ENCODE measurements at places on chromosomes 7 and 10.

DNA sequence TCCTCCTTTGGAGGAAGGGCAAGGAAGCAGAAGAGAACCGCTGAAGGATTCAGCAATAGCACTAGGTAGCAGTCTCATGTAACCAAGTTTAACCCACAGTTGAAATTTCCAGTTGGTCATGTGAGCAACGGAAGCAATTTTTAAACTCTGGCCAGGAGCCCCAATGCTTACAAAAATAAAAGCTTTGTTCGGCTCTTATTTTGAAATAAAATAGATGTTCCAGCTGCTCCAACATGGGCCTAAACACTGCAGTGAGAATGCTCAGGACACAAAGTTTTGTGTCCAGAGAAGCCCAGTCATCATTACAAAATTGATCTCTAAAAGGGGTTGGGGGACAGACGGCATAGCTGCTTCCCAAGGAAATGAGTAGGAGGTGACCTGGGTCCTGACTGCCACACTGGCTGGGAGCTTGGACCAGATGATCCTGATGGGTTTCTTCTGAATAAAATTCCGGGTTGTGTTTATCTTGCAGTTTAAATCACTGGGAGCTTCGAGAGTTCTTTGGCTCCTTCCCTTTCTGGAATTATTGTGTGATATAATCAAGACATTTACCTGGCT is 452 bp upstream of the TMEM140 start:
- no peak for DNase-seq

GRCh38 chr10:114420811-114421485 is 16.6 kb upstream of the AFAP1L2 start:
- DNase-seq = no peak

DNA sequence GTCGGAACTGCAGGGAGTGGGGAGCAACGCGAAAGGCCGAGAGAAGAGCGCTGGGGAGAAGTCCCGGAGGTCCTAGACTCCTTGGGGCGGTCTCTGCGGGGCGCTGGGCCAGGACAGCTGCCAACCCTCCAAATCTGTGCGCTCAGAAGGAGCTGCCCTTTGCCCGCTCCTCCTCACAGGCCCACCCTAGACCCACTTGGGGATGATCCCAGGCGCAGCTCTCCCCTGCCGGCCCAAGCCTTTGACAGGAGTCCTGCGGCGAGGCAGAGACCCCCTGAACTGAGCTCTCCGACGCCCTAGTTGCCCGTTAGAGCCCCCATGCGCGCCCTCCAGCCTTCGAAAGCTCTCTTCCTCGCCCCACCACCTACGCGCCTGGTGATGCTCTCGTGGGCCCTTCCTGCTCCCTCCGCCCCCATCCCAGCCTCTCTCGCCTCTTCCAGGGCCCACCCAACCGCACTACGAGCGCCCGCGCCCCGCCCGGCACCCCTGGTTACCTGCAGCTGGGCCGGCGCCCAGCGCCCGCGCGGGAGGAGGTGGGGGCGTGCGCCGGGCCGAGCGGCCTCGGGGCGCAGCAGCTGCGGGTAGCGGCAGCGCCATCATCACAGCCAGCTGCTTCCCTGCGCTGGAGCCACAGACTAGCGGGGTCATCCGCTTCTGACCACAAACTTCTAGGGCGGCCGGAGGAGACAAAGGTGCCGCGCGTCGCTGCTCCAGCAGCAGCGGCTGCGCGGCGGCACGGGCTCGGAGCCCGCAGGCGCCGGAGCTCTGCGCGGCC is 353.4 kb downstream of the DNAJB6 start:
- no peak for DNase-seq

DNA sequence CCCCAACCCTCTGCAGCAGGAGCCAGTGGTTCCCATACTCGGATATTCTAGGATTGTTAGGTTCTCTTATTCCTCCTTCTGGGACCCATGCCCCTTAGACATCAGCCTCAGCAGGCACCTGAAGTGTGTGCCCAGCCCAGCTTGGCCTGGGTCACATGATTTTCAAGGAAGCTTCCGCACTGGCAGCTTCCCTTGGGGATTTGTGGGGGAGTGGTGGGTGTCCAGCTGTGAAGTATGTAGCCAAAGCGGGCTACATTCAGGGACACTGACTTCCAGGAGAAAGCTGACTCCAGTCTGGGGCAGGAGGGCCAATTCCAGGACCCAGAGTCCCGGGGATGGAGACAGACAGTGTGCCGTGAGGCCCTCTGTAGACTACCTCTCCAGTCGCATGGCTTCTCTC is 1.3 kb downstream of the LDB1 start:
- no peak for DNase-seq

- DNase-seq = no peak
Observed at GRCh38 chr10:74163319-74164068, 12.5 kb downstream of the ADK start.

DNA sequence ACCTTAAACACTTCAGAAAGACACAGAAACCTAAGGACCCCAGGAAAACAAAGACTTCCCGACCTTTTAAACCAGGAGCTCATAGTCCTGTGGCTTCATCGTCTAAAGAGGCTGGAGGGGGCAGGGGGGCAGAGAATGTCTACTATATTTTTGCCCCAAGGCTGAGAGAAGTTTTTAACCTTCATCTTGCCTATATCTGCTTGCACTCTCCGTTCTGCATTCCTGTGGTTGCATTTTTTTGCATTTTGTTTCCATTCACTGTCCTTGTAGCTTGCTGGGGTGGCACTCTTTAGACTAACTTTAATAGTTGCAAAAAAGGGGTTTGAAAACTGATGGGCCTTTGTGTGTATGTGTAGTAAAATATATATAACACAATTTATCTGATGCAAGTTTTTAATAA is 23.7 kb downstream of the PRKAR2B start:
- no peak for DNase-seq

GRCh38 chr10:44968500-44969400 is 9.1 kb downstream of the RASSF4 start:
- no peak for DNase-seq

DNA sequence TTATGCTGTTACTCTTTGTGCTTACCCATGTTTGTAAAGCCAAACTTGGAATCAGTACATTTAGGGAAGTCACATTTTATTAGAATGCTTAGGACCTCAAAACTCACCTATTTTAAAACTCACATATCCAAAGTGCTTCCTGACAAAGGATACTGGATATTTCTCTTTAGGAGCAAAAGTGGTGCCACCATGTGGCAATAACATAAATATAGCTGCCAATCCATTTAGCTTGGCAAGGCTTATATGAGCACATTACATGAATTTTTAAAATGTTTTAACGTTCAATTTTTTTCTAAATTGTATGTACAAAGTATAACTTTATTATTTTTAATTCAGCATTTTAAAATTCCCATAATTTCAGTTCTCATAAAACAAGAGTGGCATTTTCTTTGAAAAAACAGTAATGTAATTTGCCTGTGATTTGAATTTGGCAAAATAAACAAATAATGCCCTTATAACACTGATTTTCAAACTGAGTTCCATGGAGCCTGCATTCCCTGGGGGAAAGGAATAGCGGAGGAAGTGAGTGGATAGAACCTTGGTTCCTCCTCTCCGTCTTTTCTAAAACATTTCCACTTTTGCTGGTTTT is 75.4 kb downstream of the HDAC9 start:
- no peak for DNase-seq

DNA sequence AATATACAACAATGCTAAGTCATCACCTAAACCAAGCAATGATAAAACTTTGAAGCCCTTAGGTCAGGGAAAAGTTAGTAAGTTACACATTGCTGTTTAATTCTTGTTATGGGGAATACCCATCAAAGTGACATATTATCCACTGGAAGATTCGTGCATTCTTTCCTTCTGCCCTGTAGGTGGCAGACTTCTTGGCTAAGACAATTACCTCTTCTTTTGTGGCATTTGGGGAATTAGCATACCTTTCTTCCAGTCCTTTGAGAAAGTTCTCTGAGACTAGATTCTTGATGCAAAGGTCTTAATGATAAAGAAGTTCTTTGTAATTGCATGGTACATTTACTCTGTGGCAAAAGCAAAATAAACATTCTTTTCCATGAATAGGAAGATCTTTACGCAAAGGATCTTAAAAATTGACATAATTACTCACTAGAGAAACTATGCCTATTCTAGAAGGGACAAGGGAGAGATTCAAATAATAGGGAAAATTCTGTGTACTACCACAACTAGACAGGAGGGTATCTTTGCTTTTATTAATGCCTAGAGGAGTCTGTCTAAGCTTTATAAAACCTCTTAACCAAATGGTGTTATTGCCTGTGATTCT is 395.9 kb downstream of the GRM8 start:
- no peak for DNase-seq

DNA sequence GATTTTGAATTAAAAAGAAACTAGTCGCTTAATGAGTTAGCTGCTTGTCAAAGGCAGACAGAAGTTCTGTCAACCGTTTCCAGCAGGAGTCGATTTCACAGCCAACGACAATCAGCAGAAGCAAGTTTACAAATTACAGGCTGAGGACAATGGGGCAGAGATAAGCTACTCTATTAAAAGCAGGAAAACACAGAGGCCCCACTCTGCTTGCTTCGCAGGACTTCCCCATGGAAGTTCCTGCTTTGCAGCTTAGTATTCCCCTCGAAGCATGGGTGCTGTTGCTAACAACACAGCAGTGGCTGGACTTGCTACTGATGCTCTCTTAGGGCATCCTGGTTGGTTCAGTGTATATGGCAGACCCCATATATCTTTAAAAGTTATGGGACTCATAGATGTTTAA is 50.8 kb upstream of the KLF6 start:
- no peak for DNase-seq

DNA sequence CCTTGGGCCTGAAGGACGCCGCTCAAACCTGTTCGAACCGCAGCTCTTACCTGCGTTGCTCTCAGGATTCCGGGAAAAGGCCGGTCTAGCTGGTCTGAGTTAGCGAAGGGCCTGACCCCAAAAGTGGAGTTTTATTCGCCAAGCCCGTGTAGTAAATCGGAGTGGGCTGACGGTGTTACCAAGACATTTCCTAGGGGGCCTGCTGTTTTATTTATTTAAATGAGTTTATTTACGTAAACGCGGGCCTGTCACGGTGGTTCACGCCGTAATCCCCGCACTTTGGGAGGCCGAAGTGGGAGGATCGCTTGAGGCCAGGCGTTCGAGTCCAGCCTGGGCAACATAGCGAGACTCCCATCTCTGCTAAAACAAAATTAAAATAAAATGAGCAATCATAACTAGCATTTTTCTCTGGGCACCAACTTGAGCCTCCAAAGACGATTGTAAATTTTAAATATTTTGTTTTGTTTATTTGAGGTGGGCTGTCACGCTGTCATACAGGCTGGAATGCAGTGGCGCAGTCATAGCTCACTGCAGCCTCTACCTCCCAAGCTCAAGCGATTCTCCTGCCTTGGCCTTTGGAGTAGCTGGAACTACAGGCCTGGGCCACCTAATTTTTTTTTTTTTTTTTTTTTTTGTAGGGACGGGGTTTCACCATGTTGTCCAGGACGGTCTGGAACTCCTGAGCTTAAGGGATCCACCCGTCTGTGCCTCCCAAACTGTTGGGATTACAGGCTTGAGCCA is 903 bp downstream of the ZNF655 start:
- DNase-seq = no peak

- DNase-seq = no peak
Observed at GRCh38 chr7:115953592-115954255, 76.8 kb downstream of the TFEC start.

GRCh38 chr7:91357901-91358300 is 93.7 kb downstream of the FZD1 start:
- DNase-seq = no peak

- DNase-seq = no peak
Observed at GRCh38 chr10:125027871-125028869, 86.2 kb downstream of the ZRANB1 start.
